CD4-positive, alpha-beta T cell treated with Interleukin-17A for 4 hours (primary cell): ENCODE measurements at places on chromosomes 2 and 18.

- no peak for DNase-seq
Measured at GRCh38 chr2:24429197-24430074, 61.6 kb upstream of the NCOA1 start.

DNA sequence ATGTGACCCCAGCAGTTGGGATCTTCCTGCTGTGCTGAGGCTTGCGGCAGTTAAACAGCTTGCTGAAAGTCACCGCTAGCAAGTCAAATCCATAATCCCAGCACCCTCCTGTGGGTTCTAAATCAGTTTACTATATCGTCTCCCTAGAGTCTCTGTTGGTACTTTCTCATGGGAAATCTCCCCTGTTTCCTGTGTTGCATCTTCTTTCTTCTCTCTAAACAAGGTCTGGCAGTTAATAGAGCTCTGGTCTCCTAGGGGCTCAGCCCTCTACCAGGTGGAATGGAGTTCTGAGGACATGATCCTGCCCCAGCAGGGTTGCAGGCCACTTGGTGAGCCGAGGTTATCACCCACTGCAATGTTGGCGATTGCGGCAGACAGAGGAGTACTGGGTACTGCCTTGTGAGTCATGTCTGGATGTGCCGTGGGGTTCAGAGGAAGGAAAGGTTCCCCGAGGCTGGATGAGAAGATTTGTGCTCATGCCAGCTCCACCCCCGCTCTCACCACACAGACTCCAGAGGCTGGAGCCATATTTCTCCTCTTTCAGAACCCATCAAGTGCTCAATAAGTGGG is 59.4 kb upstream of the SIX2 start:
- DNase-seq = no peak

DNA sequence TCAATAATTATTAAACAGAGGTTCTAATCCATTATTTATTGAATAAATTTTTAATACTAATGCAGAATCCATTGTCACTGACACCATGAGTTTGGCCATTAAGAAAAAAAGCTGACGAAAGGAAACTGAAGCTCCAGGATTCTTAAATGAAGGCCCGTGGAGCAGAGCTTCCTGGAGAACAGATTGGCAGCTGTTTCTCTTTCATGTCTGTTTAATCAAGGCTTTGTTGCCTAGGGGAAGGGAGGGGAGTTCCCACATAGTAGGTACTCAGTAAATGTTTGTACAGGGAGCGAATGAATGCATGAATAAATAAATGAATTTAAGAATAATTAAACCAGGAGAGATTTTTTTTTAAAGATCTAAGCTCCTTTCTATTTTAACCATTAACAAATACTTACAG is 315.1 kb upstream of the KLHL29 start:
- no peak for DNase-seq

DNA sequence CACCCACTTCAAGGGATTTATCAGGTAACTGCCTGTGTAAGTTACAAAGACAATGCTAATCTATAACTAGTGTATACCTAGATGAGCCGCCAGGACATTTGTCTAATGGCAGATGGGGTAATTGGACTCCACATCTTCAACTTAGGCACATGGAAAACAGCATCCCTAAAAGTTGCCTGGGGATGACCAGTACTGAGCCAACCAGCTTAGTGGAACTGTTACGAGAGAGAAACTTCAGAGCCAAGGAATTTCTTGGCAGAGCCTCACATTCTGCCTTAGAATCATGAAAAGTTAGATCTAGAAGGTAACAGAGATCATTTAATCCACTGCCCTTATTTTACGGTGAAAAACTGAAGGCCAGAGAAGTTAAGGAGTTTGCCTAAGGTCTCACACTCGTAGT is 15.5 kb upstream of the CLASP1 start:
- no peak for DNase-seq

- no peak for DNase-seq
Measured at GRCh38 chr18:56639104-56639381, 651 bp upstream of the TXNL1 start.

GRCh38 chr2:37997629-37998028 is 72.5 kb downstream of the RMDN2 start:
- DNase-seq = no peak

DNA sequence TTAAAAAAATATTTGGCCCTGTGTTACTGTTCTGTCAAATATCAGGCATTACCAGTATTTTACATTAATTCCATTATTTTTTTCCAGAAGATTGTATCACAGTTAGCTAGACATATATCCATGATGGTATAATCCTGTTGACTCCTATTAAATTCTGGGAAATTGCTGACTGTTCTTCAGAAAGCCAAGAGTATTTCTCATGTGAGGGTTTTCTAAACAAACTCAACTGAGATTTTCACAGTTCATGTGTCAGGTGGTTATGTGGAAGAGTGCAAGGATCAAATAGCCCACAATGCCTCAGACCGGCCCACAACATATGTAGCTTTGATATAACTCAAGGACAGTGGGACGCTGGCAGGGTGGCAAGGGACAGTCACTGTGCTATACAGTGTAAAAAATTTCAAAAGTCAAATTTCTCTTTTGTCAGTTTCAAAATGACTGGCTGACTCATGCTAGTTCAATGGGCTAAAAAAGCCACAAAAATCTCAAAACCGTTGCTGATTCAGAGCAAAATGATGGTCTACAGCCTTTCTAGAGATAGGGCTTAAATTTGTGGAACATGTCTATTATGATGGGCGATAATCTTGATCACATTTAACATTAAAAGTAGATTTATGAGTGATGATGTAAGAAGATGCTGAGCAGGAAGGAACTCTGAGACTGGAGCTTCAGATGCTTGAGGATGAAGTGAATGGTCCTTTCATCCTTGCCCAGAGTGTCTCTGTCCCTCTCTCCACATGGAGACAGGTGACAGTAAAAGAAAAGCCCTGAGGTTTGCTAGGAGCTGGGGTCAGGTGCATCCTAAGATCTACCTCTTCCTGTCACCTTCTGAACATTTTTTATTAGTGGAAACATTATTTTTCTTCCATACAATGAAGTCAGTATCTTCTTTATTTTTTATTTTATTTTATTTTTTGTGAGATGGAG is 175.8 kb upstream of the PIEZO2 start:
- DNase-seq = no peak

DNA sequence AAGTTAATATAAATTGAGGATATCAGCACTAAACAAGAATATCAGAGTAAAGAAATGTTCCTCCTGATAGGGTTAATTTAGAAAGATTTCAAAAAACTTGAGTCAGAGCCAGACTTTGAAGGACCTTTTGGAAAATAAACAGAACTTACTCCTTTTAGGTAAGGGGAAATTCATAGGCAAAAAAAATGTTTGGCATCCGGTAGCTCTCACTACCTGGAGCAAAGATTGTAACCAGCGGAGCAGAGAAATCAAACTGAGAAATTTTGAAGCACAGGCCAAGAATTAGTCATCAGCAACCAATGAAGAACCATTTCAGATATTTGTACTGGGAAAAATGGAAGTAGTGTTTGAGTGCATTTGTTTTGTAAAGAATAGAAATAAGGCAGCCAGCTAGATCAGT is 113.0 kb downstream of the ICA1L start:
- no peak for DNase-seq

DNA sequence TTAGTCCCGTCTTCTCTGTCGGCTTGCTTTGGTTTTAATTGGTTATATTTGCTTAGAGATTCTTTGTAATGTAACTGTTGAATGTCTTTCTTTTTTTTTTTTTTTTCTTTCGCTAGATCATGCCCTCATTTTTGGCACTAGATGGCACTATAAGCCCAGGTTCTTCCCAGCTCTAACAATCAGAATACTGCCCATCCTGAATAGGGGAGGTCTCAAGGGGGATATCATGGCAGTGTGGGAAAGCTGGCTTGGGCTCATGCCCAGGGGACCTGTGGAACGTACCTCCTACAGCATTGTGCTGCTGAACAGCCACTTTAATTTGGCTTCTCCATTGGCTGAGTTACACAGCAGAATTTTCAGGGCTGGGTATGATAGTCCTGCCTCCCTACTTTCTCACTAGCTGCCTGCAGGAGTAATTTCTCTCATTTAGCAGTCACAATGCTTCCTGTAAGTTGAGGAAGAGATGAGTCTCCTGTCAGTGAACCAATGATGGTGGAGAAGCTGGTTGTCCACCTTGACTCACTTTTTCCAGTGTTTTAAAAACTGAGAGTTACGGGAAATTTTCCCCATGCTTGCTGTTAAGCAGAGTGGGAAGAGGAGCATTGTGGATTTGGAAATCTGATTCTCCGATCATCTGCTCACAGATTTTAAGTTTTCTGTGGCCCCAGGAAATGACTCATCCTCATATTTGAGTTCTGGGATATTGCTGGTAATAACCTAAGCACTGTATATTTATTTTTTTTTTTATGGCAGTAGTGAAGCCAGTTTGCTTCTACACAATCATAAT is 47.2 kb downstream of the RAD51AP2 start:
- no peak for DNase-seq
